ENCODE measurements at places on chromosomes 16 and 17.

- no peak for DNase-seq
Observed at GRCh38 chr17:21185061-21185460, 28.9 kb downstream of the TMEM11 start.

DNA sequence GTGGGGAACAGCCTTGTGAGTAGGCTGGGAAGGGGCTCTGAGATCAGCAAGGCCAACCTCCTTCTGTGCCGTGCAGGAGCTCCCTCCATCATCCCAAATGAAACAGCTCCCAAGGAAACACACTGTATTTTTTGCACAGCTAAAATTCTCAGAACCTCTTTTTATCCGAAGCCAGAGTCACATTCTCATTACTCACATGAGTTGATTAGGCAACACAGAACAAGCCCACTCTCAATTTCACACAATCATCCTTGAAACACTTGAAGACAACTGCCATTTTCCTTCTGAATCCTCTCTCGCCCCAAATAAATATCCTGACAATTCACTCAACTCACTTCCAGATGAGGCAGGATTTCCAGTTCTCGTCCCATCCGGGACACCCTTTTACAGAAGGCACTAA, 66.1 kb downstream of the MYO18A start:
- no peak for DNase-seq

- DNase-seq = no peak
Observed at GRCh38 chr17:79950751-79951150, 84.9 kb downstream of the TBC1D16 start.

DNA sequence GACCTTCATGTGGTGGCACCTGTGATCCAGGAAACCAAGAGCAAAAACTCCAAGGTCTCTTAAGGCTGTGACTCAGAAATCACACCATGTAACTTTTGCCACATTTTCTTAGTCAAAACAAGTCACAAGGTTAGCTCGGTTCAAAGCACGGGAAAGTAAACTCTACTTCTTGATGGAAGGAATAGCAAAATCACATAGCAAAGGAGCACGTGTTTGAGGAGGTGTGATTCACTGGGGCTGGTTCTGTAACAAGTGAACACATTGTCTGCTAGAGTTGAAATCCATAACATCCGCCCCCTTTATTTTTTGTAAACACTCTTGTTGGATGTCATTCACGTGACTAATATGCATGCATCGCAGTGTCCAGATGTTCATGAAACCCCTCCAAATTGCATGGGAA, 415.0 kb upstream of the MAF start:
- DNase-seq = no peak

- DNase-seq = no peak
Observed at GRCh38 chr16:48452991-48453760, 68.0 kb upstream of the SIAH1 start.

GRCh38 chr16:14098081-14098480, 27.0 kb downstream of the MRTFB start:
- DNase-seq = no peak

GRCh38 chr17:49610883-49611584, 35.4 kb downstream of the NXPH3 start:
- no peak for DNase-seq

- DNase-seq = no peak
Observed at GRCh38 chr16:30040221-30040620, 9.2 kb upstream of the TLCD3B start.

DNA sequence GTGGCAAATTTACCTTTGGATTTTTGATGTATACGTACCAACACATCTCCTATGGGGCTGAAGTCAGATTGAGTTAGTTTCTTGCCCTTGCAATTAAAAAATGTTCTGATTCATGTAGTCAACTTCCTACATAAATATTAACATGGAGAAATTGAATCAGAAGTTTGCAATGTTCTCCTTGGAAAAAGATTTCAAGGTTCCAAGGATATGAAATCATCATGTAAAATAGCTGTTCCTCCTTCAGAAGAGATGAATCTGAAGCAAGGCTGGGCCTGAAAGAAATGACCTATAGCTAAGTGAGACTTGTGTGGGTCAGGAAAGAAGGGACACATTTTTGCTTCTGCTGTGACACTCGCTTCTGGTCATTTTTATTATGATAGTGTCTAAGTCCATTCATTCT, 131.7 kb downstream of the RGS9 start:
- no peak for DNase-seq

GRCh38 chr17:29862951-29863350, 67.1 kb downstream of the SSH2 start:
- no peak for DNase-seq

DNA sequence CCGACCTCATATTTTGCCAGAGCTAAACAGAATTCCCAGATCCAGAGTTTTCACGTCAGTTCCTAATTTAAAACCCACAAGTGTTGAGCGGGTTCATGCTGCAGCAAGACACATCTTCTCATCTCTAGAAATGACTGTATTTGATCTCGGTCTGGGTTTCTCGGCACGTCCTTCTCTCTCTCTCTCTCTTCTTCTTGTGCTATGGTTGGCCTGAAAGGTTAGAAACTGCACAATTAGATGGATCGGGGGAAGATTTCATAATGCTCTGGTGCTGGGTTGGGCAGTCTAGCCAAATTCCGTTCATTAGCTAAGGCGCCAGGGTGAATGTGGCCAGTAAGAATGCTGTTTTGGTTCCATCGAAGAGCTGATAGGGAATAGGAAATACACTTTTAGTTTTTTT, 158.9 kb upstream of the NOG start:
- DNase-seq = no peak

GRCh38 chr17:58318065-58318481, 10.5 kb downstream of the TSPOAP1 start:
- DNase-seq = no peak

- no peak for DNase-seq
Observed at GRCh38 chr16:85479972-85480726, 133.0 kb upstream of the GSE1 start.

GRCh38 chr17:3985846-3986245, 21.6 kb upstream of the ATP2A3 start:
- DNase-seq = no peak

DNA sequence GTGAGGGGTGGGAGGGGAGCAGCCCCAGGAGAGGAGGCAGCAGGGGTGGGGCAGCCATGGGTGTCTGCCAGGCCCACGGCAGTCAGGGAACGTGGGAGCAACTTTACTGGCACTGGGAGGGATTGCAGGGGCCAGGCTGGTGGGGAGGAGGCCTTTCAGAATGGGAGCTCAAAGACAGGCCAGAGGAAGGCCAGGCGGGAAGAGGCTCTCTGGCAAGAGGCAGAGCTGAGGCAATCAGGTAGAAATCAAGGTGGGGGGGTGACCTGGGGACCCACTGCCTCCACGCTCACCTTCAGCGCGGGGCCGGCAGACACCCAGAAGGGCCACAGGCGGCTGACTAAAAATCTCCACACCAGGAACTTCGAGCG, 11.9 kb upstream of the GSE1 start:
- DNase-seq = no peak

GRCh38 chr16:47284999-47285398, 141.3 kb upstream of the NETO2 start:
- DNase-seq = no peak

- no peak for DNase-seq
Observed at GRCh38 chr16:82094942-82095540, 60.0 kb downstream of the HSD17B2 start.

DNA sequence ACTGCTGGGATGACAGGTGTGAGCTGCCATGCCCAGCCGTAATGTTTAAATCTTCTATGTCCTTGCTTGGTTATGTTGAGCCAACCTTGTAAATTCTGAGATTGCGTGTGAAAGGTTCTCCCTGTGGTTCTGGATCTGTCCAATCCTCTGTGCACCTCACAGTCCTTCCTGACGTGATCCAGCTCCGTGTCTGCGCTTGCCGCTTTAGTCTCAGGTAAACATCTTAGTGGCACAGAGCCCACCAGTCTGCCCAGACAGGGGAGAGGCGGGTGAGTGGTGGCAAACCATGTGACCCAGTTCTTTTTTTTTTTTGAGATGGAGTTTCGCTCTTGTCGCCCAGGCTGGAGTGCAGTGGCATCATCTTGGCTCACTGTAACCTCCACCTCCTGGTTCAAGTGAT, 13.9 kb downstream of the SLC25A10 start:
- no peak for DNase-seq

DNA sequence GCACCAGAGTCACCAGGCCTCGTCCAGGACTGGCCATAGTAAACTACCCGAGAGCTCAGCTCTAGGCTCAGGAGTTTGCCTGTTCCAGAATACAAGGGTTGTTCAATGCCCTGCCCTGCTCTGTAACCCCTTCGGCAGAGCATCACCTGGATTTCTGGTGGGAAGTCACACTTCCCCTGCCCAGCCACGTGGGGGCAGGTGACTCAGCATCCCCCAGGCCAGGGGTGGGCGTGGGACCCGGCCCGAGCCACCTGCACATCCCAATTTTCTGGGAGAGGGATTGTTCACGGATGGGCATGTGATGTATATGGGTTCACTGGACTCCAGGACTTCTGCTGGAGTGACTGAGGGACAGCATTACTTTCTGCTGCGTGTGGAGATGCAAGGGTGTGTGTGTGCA, 25.8 kb downstream of the COX4I1 start:
- DNase-seq = no peak

GRCh38 chr17:37824534-37825485, 80.0 kb upstream of the HNF1B start:
- DNase-seq = no peak

DNA sequence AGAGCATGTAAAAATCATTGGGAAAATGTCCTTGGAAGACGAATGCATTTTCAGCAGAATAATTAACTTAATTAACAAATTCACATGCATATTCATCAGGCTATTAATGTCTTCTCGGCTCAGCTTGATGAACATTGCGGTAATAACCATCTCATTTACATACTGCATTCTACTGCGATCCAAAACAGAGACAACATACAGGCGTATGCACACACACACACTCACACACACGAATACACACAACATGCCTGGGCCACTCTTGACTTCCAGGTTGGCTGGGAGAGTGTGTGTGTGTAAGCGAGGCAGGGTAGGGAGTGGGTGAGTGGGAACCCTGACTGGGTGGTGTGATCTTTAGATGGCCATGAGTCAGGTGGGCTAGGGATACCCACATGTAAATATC, 44.7 kb downstream of the NEUROD2 start:
- no peak for DNase-seq

- DNase-seq = no peak
Observed at GRCh38 chr16:49497466-49497865, 123.9 kb downstream of the C16orf78 start.

GRCh38 chr16:50114357-50115129, 38.6 kb upstream of the TENT4B start:
- DNase-seq = no peak

DNA sequence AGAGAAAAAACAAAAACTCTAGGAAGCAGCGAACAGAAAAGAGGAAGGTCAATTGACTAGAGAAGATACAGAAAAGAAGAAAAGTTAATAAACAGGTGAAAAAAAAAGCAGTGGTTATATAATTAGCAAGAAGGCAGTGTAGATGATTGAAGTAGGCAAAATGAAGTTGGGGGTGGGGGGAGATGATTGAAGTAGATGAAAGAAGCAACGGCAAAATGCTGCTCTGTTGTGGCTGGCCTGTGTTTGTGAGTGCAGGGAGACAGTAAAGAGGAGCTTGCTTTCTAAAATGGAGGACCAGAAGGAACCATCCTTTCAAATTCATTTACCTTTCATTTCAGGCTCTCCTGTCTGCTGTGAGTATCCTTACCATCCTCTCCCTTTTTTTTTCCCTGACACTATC, 3.6 kb downstream of the EVI2B start:
- peak; percentile 57 for DNase-seq

GRCh38 chr17:56109836-56110235, 43.4 kb upstream of the ANKFN1 start:
- DNase-seq = no peak

DNA sequence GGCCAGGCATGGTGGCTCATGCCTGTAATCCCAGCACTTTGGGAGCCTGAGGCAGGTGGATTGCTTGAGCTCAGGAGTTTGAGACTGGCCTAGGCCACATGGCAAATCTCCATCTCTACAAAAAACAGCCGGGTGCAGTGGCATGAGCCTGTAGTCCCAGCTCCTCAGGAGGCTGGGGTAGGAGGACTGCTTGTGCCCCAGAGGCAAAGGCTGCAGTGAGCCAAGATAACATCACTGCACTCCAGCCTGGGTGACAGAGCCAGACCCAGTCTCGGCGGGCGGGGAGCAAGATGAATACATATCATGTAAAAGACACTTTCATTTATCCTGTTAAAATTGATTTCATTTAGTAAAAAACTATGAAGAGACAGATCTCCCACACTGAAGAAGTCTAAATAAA, 54.6 kb downstream of the CREBBP start:
- DNase-seq = no peak
